A549 treated with Mapracorat at 1 μM for 4 hours (cell line): ENCODE measurements at places on chromosomes 6 and 20. TPM values are rescaled to one million over a fixed set of nuclear protein-coding genes. Genes with fewer than 3 reads are reported as not detected.

ESR1 gene
- 0.02 TPM in 1 of 5 replicates, not detected in the others for total RNA-seq

ANKRD66 gene
- not detected in 5 replicates for total RNA-seq

VAPB gene
- total RNA-seq: 48.3 to 54.3 TPM (median 53.1 TPM) in 5 replicates

HFE gene
- total RNA-seq: 10.7 to 14.6 TPM (median 12.9 TPM) in 5 replicates

ZNF292 gene
- 2.1 to 4.0 TPM (median 3.1 TPM) in 5 replicates for total RNA-seq
